Fibroblast of mammary gland (primary cell): ENCODE measurements at places on chromosomes 2 and 18.

DNA sequence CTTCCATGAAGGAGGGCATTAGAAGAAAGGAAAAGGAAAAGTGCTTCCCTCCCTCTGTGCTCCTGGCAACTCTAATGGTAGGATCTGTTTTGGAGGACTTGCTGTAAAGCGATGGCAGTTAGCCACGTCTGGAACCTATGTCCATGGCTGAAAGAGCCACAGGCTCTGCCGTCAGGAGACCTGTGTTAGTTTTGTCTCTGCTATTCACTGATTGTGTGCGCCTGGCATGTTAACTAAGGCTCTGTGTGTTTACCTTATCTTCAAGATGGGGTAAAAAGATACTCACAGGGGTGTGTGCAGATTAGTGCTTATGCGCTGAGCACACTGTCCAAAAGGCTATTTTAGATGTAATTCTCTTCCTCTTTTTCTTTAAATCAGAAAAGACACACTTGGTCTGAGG lies 109.8 kb upstream of the LTBP1 start:
- no peak for DNase-seq

- no peak for DNase-seq
Observed at GRCh38 chr18:35516351-35516750, 18.6 kb upstream of the INO80C start.

GRCh38 chr18:8659609-8660242 lies 45.6 kb upstream of the MTCL1 start:
- DNase-seq, result no peak

GRCh38 chr2:20745924-20746555 lies 76.9 kb downstream of the LDAH start:
- DNase-seq, result no peak

DNA sequence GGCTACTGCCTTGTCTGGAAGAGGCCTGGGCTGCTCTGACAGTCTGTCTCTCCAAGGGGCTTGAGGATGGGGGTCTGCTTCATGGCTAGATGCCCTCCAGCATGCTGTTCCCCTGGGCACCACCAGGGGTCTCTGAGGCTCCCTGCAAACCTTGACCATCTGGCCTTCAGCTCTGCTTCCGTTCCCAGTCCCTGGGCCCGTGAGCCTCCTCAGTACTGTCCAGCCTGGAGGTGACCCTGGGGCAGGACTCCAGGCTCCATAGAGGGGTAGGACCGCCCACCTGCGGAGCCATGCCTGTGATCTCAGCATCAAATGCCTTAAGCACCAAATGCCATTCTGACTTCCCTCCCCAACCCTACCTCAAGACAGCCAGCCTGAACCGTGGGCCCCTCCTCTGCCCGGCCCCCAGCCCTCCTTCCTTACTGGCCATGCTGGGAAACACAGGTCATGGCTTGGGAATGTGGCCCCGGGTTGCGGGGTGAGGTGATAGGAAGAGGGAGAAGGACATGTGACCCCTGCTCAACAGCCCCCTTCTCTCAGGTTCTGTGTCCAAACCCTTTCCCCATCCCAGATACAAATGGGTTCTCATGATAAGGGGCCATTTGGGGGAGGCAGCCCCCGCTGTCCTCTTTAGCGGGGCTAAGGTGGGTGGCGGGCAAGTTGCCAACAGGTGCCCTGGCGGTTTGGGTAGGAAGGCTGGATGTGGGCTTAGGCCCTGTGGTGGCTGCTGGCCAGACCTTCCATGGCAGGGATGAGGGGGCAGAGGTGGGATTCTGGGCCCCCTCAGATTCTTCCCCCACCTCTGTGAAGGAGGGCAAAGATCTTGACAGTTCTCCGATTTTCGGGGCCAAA lies 25.0 kb downstream of the SPEG start:
- peak; percentile 61 for DNase-seq

GRCh38 chr18:76978616-76979015 lies 154.0 kb downstream of the MBP start:
- no peak for DNase-seq

DNA sequence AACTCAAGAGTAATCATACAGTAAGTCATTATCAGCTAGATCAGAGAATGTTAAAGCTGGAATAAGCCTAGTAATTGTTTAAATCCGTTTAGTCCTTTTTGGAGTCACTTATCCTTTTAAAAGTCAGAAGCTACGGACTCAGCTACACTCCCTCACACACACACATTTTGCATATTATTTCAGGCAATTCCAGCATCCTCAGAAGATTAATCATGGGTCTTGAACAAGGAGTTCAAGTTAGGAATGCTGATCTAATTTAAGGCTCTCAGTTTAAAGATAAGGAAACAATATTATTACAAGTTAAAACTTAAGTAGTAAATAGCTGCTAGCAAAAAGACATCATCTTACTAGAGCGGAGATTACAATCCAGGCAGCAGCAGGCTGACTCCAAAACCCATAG lies 74.3 kb downstream of the GTF3C3 start:
- DNase-seq, result no peak

GRCh38 chr18:50011813-50012435 lies 183.0 kb downstream of the MYO5B start:
- DNase-seq, result peak; percentile 79

- no peak for DNase-seq
Observed at GRCh38 chr2:70242552-70242951, 5.9 kb downstream of the TIA1 start.

DNA sequence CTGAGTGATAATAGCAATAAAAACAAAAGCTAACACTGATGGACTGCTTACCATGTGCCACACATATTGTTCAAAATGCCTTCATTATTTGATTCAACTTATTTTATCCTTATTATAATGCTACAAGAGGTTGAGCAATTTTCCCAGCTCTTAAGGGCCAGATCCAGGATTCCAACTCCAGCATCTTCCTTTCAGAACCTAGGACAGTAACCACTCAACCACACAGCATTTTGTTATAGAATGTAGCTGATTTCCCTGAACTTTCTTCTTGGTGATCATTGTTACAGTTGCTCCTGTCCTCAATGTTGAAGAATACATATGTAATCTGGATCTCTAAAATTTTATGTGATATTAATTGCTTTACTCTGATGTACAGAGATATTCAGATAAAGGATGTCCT lies 341.7 kb downstream of the PIK3C3 start:
- peak; percentile 8 for DNase-seq

DNA sequence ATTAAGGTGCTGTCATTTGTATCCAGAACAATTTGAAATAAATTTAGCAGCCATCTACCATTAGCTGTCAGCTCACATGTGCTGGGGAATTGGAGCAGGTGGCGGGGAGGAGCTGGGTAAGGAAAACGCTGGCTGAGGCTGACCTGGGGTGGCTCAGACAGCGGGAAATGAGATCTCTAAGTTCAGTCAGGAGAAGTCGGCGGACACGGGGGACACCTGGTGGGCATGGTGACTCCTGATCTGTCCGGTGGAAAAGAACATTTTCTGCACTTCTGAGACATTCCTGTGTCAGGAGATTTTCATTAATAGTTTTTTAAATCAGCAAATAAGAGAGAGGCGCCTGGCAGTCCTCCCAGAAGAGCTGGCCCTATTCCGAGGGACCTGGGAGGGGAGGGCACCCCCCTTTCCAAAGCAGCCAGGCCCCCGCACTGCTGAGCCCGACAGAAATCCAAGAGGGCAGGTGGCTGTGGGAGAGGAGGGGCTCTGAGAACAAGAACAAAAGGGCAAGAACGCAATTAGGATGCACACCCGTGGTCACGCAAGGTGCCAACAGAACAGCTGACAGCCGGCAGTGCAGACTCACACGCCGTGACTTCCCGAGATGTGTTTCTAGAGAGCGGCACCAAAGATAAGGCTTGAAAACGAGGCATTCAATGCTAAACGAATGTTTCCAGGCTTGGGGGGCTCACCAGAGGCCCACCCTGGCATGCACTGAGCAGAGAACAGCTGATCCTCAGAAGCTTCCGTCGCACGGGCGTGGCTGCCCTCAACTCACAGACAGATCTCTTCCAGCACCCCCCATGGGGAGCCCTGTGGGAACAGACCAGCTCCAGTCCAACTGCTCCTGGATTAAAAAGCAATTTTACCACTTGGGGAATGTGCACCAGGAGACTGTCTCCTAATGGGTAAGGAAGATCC lies 26.4 kb downstream of the SLC66A2 start:
- no peak for DNase-seq

- no peak for DNase-seq
Observed at GRCh38 chr2:72031346-72032110, 116.1 kb downstream of the CYP26B1 start.

- DNase-seq, result no peak
Observed at GRCh38 chr2:71504611-71505010, 51.2 kb downstream of the DYSF start.

GRCh38 chr2:181682795-181683517 lies 2.6 kb upstream of the NEUROD1 start:
- peak; percentile 8 for DNase-seq

DNA sequence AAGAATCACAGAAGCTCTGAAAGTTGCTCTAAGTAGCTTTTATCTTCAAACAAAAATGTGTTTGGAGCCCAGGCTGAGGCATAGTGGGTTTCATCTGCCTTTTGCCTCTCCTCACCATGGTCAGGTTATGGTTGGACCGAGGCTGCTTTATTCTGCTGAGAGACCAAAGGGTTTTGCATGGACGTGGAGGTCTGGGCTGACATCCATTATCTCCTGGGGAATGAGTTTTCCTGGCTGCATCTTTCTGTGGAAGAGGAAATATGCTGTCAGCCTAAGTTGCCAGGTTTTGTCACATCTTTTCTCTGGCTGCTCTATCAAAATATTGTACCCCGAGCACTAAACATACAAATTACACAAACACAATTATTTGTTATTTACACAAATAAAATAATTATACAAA lies 223.2 kb downstream of the LDLRAD4 start:
- no peak for DNase-seq

DNA sequence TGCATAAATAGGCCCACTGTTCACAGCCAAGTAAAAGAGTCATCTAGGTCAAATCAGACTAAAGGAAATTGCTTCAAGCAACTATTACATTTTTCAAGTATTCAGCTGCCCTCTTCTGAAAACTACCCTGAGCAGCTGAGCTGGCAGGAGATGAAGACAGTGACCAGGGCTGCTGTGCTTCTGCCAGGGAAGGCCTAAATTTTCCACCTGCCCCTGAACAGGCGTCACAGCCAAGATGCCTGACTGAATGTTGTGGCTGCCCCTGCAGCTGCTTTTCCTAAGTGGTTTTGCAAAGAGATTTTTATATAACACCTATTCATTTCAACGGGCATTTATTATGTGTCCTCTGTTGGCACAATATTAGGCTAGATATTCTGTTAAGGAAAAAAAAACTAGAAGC lies 96.7 kb upstream of the RPE start:
- no peak for DNase-seq

DNA sequence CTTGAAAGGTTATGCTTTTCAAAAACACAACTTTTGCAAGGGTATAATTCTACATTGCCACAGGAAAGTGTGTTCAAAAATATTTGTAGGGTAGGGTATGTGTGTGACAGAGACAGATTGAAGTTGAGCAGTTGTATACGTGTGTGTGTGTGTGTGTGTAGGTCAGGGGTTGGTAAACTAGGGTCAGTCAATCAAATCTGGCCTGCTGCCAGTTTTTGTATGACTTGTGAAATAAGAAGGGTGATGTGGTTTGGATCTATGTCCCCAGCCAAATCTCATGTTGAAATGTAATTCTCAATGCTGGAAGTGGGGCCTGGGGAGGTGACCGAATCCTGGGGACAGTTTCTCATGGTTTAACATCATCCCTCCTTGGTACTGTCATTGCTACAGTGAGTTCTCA lies 148.2 kb downstream of the CERS6 start:
- peak; percentile 31 for DNase-seq

GRCh38 chr2:191811807-191812602 lies 34.9 kb downstream of the CAVIN2 start:
- peak; percentile 77 for DNase-seq

GRCh38 chr2:241138471-241138870 lies 10.8 kb downstream of the PASK start:
- no peak for DNase-seq
